ENCODE measurements at places on chromosomes 6 and 20.

GRCh38 chr6:15504581-15505350 is 158.1 kb downstream of the DTNBP1 start:
- no peak for DNase-seq

DNA sequence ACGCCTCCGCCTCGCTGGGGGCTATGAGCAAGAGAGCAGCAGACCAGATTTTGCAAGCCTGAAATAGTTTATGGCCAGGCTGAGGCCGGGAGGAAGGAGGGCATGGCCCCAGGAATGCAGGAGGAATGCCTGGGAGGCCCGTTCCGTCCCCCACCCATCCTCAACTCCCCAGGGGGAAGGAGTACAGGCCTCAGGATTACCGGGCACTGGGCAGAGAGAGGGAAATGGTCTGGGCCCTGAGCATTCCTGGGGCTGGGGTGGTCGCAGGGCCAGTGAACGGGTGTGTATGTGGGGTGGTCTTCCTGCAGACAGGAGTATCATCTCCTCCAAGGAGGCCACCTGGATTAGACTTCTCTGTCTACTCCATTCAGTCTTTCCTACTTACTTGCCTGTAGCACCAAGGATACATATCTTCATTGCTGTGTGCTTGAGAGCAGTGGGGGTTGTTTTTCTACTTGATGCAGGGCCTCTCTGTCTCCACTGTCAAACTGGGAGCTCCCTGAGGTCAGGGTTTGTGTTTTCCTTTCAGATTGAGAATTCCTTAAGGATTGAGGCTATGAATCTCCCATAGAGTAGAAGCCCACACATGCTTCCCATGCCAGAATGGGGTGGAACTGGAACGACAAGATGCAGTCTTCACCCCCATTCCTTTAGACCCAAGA is 81.3 kb downstream of the VEGFA start:
- no peak for DNase-seq

DNA sequence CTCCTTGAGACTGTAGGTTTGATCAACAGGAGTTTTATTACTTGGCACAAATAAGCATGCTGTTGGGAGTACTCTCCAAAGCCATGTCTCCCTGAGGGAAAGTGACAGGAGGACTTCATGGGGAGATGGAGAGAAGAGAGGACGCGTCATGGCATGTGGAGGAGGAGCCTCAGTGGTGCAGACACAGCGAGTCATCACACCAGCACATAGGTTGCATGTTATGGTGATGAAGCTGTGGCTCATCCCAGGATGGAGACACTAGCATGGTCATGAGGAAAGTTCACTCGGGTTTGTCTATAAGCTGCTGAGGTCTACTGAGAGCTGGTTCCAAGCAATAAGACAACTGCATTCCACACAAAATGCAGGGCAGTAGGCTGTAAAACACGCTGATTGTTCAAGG is 13.2 kb upstream of the SSTR4 start:
- DNase-seq = no peak

- DNase-seq = no peak
Measured at GRCh38 chr20:50218987-50219435, 28.4 kb downstream of the CEBPB start.

GRCh38 chr6:3267162-3267561 is 8.4 kb downstream of the PSMG4 start:
- DNase-seq = no peak

- DNase-seq = no peak
Measured at GRCh38 chr6:14861491-14861943, 384.4 kb upstream of the JARID2 start.

DNA sequence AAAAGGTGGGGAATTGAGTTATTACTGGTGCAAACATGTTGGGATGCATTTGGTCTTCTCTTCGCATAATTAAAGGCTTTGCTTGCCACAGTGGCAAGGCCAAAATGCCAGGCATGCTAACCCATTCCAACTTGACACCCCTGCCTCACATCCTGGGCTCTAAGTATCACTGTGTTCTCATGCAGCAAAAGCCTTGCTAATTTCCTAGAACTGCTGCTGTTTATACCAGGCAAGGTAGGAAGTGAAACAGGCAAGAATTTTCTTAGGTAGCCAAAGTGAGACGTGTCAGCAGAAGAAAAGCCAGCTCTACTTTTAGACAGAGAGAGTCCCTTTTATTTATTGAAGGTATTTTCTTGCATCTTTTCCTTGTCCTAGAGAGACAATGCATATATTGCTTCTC is 41.2 kb downstream of the LYRM2 start:
- no peak for DNase-seq

- DNase-seq = no peak
Measured at GRCh38 chr6:15265787-15266186, 19.9 kb downstream of the JARID2 start.

DNA sequence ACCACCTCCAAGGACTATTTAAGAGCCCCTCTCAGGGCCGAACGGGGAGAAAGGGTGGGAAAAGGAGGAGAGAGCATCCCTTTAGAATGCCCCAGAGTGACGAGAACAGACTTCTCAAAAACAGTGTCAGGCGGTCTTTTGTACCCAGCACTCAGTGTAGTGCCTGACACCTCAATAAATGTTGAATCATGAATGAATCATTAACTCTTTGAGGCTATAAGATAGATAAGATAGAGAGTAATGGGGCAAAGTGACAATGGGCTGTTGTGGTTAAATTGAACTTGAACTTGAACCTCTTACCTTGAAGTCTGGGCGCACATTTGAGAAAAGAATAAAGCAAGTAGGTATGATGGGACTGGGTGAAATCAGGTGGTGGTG is 7.4 kb downstream of the TCF21 start:
- DNase-seq = no peak

- no peak for DNase-seq
Measured at GRCh38 chr6:126055449-126055848, 69.1 kb downstream of the TRMT11 start.

DNA sequence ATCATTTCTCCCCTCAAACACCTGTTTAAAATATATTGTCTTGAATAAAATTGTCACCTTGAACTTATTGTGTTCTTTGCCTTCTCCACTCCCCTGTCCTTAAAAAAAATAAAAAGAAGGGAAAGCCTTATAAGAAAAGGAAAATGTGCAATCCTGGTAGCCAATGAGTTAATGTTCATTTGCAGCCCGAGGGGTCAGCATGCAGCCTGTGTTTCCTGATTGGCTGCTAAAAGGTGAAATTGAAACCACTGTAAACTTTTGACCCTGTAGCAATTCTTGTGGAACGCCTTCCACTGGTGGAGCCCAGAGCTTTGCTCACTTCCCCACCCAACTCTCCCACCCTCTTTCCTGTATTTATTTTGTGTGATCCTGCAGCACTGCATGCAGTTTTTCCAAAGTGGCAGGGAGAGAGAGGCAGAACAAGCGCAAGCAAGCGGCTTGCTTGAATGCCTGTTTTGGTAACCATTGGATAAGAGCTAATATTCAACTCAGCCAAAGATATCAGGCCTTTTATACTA is 74.9 kb downstream of the NCOA3 start:
- DNase-seq = peak; percentile 15

GRCh38 chr6:135985471-135985870 is 134.0 kb downstream of the PDE7B start:
- DNase-seq = no peak

DNA sequence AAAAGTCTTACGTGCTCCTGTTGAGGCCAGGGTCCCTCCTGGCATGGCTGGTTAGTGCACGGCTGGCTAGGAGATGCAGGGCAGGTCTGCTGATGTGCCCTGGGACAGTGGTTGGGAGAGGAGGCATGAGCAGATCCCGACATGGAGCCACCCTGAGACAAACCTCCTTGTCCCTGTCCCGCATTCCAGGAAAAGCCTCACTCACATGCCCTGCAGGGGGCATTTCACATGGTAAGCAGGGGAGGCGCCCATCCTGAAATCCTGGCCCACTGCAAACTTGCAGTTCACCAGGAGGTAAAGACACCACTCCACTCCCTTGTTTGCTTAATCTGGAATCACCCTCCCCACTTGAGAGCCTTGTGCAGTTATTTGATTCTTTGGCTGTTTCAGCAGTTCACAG is 116.7 kb upstream of the SLC24A3 start:
- DNase-seq = no peak

DNA sequence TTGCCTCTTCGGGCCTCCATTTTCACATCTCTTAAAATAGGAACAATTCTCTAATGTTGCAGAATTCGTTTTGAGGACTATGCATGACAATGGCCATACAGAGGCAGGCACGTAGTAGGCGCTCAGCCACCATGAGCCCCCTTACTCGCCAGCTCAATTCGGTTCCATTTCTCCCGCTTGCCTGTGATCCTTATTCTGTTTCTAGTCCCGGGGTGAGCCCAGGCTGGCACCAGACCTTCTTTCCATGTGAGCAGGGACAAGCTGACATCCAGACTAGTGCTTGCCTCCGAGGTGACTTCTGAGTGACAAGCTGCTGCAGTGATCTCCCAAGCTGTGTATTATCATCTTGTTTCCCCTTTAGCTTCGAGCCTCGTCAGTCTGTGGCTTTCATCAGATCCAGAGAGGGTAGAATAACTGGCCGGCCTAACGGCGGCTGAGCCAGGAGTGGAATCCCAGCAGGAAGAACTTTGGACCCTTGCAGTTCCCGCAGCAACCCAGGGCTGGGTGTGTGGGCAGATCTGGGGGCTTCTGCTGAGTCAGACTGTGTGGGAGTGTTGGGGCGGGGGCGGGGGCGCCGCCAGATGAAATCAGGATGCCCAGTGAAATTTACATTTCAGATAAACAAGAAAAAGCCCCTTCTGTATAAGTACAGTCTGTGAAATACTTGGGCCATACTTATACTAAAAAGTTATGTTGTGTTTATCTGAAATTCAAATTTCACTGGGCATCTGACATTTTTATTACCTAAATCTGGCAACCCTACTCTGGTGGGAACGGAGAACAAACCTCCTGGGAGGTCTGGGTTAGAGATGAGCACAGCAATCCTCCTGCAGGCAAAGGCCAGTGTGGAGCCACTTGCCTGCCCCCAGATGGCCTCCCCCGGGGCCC is 10.9 kb downstream of the BANF2 start:
- no peak for DNase-seq

DNA sequence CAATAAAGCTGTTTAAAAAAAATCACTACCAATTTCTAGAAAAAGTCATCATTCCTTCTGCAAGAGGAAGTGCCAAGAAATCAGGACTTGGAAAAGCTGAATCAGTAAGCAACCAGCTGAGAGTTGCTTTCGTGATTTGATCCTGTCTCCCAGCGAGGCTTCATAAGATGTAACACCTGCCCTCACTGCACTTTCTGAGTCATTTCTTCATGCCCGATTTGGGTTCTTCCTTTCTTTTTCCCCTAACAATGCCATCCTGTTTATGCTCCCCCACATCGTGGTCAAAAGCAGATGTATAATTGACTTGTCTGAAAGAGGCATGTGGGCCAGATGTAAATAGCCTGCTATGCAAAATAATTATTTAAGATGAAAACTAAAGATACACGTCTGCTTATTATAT is 52.1 kb downstream of the RIPOR2 start:
- no peak for DNase-seq

GRCh38 chr20:17457079-17457478 is 74.1 kb downstream of the BFSP1 start:
- DNase-seq = no peak

DNA sequence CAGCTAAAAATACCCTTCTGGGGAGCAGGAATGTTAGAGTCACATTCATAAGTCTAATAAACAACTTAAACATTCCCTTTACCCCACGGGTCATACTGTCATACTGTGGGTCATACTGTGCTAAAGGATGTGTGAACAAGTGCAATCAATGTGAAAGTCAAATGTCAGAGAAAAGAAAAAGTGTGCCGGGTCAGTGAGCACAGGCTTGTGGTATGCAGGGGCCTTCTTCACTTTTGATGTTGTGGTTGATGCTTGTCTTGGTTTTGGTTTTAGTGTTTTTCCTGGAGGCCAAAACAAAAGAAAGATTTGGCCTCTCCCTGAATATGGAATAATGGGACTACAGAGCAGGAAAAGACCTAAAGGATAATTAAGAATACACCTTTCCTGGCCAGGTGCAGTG is 267.9 kb upstream of the PLN start:
- no peak for DNase-seq

GRCh38 chr20:3702611-3703391 is 9.6 kb downstream of the SIGLEC1 start:
- DNase-seq = no peak

GRCh38 chr6:170225852-170226417 is 64.9 kb downstream of the DLL1 start:
- no peak for DNase-seq

DNA sequence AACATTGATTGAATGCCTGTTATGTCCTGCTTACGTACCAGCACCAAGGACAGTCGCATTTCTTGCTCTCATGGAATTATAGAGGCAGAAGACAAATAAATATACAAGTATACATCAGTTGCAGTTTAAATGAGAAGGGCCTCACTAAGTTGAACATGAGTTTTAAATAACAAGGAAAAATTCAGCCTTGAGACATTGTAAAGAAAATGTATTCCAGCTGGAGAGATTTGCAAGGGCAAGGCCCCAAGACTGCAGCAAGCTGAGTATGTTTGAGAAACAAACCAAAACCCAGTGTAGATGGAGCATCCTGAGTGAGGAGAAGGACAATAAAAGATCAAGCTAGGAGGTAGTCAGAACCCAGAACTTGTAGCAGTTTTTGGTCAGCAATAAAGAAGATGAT is 123.2 kb upstream of the BMP5 start:
- DNase-seq = no peak

- peak; percentile 30 for DNase-seq
Measured at GRCh38 chr6:6315660-6316059, 4.8 kb downstream of the F13A1 start.

DNA sequence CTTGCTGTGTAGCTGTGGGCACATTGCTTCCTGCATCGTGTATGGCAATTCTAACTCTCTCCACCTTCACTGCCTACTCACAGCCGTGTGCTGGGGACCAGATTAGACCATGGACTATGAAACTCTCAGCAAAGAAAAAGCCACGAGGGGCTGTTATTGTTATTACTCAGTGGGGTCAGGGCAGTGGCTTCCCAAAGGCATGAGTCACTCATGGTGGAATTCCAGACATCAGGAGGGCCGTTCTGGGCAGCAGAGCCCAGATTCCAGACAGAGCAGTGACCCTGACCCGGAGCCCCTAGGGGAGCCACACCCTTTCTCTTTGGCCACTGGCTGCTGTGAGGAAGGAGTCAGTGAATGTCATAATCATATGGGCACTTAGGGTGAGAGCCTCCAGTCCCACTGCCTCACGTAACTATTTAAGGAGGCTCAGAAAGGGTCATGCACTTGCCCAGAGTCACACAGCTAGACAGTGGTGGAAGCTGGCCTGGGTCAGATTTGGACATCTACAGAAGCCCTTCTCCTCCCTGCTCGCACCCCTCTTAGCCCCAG is 22.2 kb upstream of the CCN5 start:
- no peak for DNase-seq

- no peak for DNase-seq
Measured at GRCh38 chr20:18788021-18788420, 25.6 kb upstream of the SCP2D1 start.

GRCh38 chr6:24916496-24916895 is 19.3 kb downstream of the RIPOR2 start:
- DNase-seq = no peak

DNA sequence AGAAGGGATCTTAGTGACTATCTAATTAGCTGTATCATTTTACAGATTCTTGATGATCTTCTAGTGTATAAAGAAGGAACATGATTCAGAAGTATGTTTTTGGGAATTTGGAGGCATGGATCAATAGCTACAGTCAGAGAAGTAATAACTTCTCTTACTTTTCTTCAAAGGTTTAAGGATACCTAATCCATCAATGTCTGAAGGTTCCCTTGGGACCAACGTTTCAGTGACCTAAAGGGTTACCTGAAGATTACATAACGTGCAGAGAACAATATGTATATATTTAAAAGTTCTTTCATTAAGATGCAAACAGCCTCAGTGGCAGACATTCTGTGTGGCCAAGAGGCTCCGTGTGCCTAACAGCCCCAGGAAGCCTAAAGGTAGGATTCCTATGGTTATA is 3.2 kb downstream of the HDAC2 start:
- no peak for DNase-seq
